ENCODE measurements at places on chromosomes 1 and 21.

GRCh38 chr1:240104672-240105071, 13.0 kb downstream of the FMN2 start:
- no peak for DNase-seq

DNA sequence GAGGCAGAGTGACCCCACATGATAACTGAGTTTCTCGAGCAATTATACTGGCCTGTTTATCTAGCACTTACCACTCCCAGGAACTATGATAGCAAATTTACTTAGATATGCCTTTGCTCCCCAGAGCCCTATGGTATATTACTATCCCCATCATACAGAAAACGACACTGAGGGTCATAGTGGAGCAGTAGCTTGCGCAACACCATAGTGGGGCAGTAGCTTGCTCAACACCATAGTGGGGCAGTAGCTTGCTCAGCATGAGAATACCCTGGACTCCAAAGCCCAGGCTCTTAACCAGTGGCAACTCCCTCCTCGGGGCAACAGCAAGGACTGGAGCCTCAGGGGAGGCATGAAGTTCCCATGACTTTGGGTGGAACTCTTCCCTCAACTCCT, 211.9 kb downstream of the NPHP4 start:
- no peak for DNase-seq

DNA sequence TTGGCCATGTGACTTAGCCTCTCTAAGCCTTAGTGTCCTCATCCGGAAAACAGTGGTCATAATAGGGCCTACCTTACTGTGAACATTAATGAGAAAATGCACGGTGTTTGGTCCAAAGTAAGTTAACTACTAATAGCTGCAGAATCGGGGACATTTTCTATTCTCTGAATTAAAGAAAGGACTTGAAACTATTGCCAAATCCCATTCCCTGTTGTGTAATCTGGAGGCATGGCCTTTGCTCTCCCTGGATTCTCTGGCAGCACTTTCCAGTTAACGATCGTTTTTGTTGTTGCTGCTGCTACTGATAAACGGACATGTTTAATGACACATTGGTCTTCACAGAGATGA, 30.5 kb downstream of the FMO4 start:
- no peak for DNase-seq

DNA sequence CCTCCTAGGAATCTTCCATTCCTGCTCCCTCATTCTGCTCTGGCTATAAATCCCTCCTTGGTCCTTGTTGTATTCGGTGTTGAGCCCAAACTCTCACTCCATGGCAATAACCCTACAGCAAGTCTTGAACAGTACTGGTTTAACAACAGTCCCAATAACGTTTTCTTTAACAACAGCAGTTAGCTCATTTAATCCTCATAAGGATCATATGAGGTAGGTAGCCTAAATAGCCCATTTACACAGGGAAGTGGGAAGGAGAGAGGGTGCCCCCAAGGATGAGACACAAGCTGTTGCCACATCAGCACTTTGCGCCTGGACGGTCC, 444 bp upstream of the AGTRAP start:
- no peak for DNase-seq

- DNase-seq: no peak
Measured at GRCh38 chr1:27849951-27850350, 19.4 kb downstream of the PPP1R8 start.

DNA sequence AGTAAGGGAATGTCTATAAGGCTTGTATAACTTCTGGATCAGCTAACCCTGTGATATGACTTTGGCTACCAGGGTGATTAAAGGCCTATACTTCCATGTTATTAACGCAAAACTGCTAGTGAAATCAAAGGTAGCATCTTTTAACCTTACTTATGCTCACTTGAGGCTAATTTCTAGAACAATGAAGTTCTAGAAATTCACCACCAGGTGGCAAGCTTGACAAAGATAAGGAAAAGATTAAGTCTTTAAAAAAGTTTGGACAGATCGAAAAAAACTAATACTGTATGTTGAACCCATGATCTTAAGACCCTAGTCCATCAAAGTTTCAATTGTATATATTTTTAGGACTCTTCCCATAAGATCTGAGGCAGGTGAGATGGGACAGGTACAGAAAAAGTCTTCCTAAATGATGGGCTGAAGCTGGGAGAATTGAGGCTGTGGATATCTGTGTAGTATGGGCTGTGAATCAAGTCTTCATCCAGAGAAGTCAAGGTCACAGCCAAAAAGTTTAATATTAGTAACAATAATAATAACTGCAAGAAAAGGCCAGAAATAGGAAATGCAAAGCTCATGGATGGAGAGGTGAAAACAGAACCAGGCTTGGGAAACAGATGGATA, 18.8 kb downstream of the KYAT3 start:
- DNase-seq: no peak

DNA sequence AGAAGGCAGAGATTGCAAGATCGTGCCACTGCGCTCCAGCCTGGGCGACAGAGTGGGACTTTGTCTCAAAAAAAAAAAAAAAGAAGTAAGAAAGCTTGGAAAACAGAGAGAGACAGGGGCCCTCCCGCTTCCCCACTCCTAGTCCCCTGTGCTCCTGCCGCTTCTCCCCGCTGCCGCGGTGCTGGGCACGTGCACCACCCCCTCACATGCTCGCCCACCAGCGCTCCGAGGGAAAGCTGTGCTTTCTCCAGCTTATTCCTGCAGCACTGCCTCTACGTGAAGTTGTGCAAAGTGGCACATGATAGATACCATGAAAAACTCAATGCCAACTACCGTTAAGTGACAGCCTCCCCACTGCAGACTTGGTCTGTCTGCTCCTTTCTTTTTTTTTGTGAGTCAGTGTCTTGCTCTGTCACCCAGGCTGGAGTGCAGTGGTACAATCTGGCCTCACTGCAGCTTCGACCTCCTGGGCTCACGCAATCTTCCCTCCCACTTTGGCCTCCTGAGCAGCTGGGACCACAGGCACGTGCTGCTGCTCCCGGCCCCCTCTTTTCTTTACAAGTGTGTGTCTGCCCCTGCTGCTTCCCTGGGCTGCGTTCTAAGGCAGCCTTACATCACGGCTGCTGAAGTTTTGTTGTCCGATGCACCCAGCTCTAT, 15.4 kb downstream of the SLX9 start:
- no peak for DNase-seq

DNA sequence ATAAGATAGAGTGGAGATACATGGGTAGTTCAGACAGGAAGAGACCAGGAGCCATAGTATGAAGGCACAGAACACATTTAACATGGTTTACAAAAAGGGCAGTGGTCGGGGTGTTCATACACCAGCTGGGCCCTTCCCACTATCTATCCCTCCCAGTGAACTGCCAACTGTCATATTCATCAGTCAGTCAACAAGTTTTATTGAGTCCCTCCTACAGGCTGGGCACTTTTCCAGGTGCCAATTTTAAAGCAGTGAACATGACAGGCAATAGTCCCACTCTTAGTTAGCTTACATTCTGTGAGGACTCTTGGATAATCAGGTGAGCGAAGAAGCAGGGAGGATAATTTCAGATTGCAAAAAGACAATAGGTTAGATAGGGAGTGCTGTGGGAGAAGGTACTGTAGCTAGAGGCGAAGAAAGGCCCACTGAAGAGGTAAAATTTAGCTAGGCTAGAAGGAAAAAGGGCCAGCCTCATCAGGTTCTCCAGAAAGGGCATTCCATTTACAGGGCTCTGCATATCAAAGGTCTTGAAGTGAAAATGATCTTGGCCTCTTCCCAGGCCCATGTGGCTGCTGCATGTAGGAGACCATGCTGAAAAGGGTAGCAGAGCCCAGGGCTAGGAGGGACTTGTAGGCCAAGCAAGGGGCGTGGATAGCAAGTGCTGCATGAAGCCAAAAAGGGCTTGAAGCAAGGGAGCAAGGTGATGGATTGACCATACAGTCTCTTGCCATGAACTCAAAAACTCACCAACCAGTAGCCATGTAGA, 274.7 kb upstream of the SNX7 start:
- no peak for DNase-seq

DNA sequence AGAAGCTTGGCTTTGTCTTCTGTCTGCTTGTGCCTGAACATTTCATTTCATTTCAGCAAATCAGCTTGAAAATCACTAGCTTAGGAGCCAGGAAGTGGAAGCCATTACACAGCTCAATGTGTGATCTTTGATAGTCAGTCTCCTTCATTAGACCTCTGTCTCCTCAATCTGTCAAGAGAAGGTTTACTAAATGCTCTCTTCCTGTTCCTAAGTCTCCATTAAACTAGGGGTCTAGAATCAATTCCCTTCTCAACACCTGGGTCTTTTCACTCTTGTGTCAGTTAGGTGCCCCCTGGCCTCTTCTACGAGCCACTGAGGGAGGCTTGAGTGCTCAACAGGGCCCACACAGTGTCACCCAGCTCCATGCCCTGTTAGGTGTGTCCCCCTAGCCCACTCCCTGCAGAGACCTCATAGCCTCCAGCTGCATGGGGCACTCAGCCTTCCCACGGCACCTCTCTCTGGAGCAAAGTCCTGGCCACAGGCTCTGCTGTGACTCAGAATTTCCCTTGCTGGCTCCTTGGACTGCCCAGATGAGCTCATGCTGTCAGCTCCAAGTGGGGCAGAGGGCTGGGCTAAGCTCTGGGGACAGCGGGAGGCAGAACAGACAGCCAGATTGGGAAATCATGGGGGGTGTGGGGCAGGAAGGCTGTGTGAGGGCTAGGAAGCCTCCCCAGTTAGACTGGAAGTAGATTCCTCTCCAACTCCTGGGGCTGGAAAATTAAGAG, 115.7 kb upstream of the IPO9 start:
- no peak for DNase-seq

Measured in central memory CD8-positive, alpha-beta T cell (primary cell).